Stimulated activated CD4-positive, alpha-beta T cell treated with anti-CD3 and anti-CD28 coated beads, Interleukin-15, amount 100 ng/mL, for 1 hour (primary cell): ENCODE measurements at places on chromosomes 5 and 9.
A peak's percentile ranks its signal among the peaks of the same experiment; 100 is the strongest.

GRCh38 chr5:139774980-139775661 lies 20.5 kb upstream of the PSD2 start:
- DNase-seq: peak; percentile 75

DNA sequence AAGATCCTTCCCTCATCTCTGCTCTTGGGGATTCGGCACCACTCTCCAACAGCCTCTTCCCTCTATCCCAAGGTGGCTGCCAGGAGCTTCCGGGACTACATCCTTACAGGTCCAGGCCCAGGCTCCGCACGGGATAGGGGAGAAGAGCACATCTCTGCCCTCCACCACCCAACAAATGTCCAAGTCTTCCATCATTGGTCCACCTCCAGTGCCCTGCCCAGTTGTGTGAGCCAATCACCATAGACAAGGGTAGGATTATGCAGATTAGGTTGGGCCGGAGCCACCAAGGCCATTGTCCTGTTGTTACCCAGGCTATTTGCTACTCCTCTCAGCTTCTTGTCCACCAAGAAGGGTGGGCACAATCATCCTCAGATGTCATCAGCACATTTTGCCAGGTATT lies 9.1 kb downstream of the UNC5A start:
- DNase-seq: no peak

DNA sequence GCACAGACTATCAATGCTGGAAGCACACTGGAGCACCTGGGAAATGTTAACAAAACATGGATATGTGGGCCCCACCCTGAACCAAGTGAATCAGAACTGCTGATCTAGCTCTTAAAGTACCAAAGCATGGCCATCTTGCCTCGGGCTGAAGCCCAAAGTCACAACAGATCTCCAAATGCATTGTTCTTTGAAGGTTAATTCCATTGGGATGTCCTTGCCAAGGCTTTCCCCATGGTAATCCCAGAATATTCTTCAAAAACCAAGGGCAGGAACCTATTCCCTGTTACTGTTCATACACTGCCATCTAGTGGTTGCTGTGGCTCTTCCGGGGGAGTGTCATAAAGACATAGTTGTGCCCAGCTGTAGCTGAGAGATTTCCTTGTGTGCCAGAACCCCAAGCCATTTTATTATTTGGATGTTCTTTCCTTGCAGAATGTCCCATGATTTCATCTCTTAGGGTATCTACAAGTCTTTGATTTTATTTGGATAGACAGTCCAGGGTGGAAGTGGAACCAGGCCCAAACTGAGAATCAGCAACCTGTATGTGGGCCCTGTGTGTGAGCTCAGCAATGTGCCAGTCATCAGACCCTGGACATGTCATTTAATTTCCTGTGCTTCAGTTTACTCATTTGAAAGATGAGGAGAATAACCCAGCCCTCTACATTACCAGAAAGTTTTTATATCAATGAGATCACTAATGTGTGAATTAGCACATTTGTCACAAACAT lies 290.0 kb downstream of the ACTL7B start:
- DNase-seq: no peak

GRCh38 chr5:13993926-13994325 lies 49.4 kb upstream of the DNAH5 start:
- DNase-seq: no peak

- no peak for DNase-seq
These were observed 693.4 kb downstream of the KCTD16 start for GRCh38 chr5:144864118-144864517.

DNA sequence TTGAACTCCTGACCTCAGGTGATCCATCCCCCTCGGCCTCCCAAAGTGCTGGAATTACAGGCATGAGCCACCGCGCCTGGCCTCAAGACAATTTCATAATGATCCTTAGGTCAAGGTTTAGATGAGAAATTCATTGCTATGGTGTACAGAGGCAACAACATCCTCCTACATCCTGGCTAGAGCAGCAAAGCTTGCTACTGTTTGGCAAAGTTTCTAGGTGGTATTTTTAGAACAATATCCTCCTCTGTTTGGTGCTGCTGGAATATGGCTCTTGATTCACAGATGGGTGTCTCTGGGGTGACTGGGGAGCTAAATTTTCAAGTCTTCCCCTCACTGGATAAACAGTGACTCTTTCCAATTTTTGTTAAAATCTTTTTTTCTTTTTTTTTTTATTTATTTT lies 30.6 kb downstream of the CRHBP start:
- no peak for DNase-seq

DNA sequence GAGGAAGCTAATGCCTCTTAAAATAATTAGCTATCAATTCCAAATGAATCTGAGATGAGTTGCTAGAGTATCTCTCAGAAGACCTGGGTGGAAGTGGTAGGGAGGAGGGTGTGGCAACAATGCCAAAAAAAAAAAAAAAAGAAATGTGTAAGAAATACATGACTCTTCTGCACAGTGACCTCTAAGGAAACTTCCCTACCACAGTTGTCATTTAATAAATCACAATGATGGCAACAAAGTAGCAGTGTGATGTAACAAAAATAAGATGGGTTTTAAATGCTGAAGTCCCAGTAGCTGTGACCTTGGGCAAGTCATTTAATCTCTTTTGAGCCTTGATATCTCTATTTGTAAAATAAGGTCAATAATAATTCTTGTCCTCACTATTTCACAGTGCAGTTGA lies 7.2 kb downstream of the FOXD1 start:
- DNase-seq: no peak

GRCh38 chr9:114384836-114385396 lies 2.9 kb downstream of the AKNA start:
- DNase-seq: no peak

DNA sequence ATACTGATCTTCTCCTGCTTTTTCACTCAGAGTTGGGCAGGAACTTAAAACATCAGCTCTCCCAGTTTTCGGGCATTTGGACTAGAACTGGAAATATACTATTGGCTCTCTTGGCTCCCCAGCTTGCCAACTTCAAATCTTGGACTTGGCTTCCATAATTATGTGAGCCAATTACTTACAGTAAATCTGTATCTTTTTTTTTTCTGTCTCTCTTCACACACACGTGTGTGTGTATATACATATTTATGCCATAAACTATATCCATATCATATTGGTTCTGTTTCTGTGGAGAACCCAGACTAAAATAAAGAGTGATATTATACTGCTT lies 379.6 kb upstream of the PRR16 start:
- DNase-seq: no peak

DNA sequence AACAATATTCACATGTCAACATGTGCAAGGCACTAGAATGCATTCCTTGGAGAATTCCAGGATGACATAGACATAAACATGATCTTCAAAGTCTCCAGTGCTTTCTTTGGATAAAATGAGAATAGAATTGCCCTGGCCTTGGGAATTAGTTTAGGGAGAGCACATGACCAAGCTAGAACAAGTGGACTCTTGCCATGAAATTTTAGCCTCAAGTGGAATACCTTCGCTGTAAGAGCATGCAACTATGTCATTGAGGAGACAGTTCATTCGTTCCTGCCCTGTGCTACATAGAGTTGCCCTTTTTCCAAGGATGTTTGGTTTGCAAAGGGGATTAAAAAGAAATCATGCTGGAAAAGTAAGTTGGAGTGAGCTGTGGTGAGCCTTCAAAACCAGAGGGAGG lies 42.7 kb downstream of the ZFAND5 start:
- no peak for DNase-seq

DNA sequence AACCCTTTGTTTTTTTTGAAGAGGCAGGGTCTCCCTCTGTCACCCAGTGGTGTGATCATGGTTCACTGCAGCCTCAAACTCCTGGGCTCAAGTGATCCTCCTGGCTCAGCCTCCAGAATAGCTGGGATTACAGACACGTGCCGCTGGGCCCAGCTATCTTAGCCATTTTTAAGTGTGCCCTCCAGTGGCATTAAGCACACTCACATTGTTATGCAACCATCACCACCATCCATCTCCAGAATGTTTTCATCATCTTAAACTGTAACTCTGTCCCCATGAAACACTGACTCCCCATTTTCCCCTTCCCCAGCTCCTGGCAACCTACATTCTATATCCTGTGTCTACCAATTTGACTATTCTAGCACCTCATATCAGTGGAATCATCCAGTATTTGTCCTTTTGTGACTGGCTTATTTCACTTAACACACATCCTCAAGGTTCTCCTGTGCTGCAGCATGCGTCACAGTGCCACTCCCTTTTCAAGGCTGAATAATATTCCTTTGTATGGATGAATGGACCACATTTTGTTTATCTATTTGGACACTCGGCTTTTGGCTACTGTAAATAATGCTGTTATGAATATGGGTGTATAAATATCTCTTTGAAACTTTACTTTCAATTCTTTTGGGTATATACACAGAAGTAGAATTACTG lies 12.5 kb upstream of the RAPGEF1 start:
- DNase-seq: no peak

DNA sequence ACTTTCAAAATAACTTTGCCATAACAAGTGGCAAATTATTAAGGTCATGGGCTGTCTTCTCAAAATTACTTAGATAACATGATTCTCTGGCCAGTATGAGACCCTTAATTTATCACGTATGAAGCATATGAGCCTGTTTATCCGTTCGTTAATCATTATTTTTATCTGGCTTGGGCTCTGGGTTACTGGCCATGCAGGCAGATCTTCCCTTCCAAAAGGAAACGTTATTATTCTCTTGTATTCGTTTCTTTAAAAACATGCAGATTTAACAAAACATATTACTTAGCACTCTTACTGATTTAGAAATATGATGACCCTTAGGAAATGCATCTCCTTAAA lies 148.6 kb downstream of the DOCK8 start:
- DNase-seq: no peak

DNA sequence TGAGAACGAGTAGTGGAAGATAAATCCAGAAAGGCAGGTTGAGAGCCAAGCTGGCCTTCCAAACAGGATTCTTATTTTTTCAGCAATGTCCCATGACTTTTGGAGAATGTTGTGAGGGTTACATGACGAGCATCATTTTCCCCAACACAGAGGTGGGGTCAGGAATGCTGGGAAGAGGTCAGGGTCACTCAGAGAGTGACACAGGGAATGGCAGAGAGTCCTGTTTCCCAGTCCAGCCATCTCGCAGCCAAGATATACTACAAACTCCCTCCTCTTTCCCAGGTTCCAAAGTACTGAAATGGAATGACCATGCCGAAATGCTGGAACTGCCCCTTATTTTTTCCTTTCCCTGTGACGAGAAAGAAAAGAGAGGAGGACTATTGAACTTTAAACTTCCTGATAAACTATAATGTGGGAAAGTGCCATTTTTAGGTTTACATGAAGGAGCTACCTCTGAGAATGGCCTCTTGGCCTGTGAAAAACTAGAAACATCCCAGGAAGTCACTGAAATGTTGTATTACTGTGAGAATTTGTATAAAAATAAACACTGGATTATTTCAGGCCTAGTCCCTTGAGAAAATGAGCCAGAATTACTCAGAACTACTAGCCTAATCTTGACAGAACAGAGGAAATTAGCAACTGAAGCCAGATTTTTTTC lies 420.4 kb downstream of the CETN3 start:
- no peak for DNase-seq

DNA sequence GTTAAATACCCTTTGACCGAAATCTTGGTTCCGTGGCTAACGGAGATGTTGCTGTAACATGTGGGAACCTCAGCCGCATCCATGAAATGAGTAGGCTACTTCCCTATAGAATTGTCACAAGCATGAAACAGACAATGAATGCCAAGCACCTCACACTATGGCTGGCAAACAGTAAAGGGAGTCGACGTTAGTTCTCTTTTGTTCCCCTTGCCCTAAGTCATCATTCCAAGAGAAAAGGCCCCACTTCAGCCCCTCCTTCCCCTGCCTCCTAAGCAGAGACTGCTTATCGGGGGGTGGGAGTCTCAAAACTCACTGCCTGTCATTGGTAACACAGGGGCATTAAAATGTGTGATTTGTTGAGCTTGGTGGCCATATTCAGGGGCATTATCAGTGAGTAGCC lies 159.6 kb downstream of the MAPKAP1 start:
- no peak for DNase-seq

- no peak for DNase-seq
These were observed 16.0 kb downstream of the TERT start for GRCh38 chr5:1278656-1279442.

GRCh38 chr9:114200721-114201300 lies 45.5 kb downstream of the COL27A1 start:
- DNase-seq: no peak

GRCh38 chr9:133294257-133294656 lies 19.3 kb upstream of the ABO start:
- DNase-seq: no peak
